ENCODE measurements at places on chromosomes 1 and 21.

DNA sequence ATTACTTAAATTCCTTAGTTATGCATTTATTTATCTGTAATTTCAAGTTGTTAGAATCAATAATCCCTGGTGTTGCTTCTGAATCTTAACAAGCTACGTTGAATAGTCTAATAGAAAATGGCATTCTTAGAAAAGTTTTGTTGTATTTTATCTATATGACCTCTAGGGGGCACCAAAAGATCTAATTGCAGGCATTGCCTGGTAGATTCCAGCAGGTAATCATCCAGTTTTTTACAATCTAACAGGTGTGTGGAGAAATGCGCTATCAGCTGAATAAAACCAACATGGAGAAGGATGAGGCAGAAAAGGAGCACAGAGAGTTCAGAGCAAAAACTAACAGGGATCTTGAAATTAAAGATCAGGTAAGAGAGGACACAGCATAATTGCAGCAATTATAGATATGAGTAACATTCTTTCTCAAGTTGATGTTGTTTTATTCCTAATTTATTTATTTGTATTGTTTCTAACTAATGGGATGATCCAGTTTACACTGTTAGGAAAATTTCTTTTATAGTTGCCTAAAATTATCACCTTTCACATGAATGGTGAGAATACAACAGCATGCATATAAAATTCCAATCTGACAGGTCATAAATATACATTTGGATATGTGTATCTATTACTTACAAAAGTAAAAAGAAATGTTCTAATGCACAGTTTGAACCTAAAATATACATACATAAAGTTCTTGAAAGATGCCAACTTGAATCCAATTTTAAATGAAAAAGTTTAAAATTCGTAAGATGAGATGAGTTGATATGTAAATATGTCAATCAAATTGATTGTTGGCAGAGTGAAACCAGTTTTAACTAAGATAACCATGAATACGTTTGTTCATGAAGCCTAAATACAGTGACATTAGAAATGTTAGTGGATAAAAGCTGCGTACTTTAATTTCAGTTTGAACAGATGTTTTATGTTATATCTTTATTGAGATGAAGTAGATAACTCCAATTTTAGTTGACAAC lies 88.4 kb downstream of the SDCCAG8 start:
- DNase-seq: no peak

- no peak for DNase-seq
Measured at GRCh38 chr1:68379085-68379478, 70.7 kb downstream of the RPE65 start.

DNA sequence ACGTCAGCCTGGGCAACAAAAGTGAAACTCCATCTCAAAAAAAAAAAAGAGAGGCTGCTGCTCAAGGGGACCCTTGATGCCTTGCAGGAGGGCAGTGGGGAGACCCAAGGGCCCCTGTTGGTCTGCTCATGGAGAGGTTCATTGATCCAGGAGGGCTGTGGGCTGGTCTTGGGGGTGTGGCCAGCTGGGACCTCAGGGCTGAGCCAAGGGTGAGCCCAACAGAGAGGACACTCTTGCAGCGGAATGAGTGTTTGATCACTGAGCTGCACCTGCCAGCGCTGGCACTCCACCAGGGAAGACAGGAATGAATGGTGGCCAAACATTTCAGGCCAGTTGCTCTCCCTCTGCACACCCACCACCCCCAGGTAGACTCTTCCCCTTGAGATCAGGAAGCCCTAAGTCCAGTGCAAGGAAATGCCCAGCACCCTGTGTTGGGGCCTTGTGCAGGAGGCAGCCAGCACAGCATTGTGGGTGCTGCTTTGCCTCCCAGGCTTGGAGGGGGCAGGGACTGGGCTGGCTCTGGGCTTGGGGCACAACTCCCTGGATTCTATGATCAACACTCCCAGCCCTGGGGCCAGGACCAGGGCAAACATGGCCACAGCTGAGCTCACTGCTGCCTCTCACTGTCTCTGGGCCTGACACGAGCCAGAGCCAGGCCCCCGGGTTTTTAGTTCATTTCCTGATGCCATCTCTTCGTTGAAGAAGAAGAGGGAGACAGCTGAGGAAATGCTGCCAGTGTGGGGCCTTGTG lies 50.7 kb downstream of the IRF2BP2 start:
- DNase-seq: no peak

DNA sequence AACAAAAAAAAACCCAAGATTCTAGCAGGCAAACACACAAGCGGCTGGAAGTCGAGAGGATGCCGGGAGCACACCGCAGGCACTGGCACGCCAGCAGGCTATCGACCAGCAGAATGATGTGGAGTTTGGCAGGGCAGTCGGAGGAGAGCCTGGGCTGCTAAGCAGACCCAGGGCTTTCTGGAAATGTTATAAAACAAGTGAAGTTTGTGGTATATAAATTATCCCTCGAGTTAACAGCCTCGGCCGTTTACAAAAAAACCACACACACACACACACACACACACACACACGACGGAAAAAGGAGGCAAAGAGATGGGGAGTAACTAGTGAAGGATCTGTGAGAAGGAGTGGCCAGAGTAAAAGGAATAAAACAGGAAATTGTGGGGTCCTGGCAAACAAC lies 87.2 kb upstream of the IVNS1ABP start:
- no peak for DNase-seq

DNA sequence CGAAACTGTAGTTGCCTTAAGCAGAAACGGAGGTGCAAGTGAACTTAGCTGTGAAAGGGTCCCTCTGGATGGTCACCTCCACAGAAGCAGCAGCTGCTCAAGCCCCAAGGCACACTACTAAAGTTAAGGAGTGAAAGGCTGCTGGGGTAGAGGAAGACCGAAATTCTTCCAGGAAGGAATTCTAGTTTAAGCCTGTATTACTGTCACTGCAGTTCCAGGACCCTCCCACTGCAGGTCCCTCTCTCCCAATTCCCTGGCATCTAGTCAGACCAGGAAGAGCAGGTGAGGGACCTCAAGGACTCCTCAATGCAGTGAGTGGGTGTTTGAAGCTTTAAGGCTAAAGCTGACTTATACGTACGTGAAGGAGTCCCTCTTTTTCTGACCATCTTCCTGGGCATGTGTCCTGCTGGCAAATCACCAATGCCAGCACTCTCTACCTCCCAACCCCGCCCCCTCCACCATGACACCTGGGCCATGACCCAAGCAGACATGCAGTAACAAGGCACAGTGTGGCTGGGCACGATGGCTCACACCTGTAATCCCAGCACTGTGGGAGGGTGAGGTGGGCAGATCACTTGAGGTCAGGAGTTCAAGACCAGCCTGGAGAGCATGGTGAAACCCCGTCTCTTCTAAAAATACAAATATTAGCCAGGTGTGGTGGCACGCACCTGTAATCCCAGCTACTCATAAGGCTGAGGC lies 57.2 kb downstream of the TGFBR3 start:
- DNase-seq: no peak

DNA sequence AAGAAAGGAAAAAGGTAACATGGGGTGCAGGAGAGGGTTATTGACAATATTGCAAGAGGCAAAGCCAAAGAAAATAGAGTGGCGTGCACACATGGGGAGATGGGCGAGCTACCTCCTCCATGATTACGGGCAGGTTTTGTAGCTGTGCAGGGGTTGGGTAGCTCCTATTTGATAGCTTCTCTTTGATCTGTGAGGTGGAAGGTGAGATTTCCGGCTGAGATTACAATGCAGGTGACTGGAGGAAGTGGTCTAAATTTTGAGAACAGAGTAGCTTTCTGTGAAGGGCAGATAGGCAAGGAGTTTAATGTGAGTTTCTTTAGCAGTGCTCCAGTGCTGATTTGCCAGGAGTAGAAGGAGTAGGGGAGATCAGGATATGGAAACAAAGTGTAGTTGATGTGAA lies 263.4 kb downstream of the PLA2G4A start:
- DNase-seq: no peak

All from activated T-helper 1 cell treated with anti-CD3 and anti-CD28 coated beads, Interleukin-2, amount 50 U/mL, for 16 hours (primary cell).